ENCODE measurements at places on chromosomes 1 and 21.
A peak's percentile ranks its signal among the peaks of the same experiment; 100 is the strongest.

- DNase-seq, result no peak
Observed at GRCh38 chr21:37548521-37548981, 182.0 kb downstream of the DYRK1A start.

GRCh38 chr1:197917805-197918651 lies 856 bp downstream of the LHX9 start:
- DNase-seq, result no peak

GRCh38 chr1:100811808-100812207 lies 82.8 kb downstream of the EXTL2 start:
- no peak for DNase-seq

DNA sequence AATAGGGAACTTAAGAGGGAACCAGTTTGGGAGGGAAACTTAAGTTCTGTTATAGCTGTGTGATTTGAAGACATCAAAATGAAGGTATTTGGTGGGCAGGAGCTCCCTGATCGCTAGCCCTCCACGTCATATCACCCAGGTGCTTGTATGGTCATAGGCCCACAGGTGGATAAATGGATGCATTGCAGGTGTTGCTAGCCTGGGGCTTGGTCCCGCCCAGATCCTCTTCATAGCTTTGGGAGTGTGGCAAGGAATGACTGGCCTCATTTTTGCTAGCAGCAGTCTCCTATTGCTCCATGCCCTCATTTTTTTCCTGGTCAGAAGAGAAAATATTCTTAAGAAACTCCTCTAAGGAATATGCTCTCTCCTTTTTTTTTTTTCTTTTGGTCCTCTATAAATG lies 11.3 kb downstream of the GNPAT start:
- no peak for DNase-seq

DNA sequence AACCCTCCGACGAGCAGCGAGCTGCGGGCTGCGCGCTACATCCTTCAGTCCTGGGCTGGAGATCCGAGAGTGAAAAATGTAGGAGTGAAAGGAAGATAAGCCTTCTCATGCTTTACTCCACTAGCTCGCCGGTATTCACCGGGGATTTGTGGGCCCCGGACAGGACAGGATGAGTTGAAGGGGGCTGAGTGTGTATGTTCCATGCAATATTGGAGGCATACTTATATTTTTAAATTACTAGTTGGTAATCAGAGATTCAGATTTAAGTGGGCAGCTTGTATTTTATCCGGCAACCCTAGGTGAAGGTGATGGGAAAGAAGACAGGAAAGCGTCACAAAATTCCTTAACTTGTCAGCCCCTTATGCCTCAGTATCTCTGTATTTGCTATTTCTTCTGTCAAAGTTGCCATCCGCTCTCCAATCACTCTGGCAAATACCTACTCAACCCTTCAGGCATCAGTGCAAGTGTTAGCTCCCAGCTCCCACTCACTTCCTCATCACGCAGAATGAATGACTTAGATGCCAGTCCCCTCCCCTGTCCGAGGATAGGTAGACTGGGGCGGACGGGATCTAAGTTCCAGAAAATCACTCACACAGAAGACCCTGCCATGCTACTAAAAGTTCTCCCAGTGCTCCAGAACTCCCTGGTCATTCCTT lies 503 bp upstream of the PIGM start:
- no peak for DNase-seq

GRCh38 chr1:238281418-238281817 lies 390.7 kb upstream of the ZP4 start:
- no peak for DNase-seq

- DNase-seq, result no peak
Observed at GRCh38 chr1:204528241-204528640, 12.0 kb downstream of the MDM4 start.

DNA sequence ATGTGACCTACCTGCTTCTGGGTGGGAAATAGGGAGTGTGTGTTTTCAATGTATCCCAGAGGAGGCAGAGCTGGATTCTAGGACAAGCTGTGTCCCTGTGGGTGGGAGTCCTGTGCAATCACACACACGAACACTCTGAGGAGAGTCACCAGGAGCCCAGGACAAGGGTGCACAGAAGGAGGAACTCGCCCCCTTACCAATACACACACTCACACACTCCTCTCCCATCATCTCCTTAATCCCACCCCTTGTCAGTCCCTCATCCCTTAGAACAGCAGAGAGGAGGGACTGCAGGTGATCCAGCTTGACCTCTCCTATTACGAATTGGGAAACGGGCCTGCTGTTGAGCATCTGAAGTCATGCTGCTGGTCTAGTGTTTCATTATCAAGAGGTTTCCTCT lies 8.5 kb upstream of the MYBPHL start:
- no peak for DNase-seq

GRCh38 chr1:77489910-77490309 lies 192.5 kb downstream of the ZZZ3 start:
- no peak for DNase-seq

- no peak for DNase-seq
Observed at GRCh38 chr1:171346881-171347280, 32.9 kb downstream of the FMO4 start.

DNA sequence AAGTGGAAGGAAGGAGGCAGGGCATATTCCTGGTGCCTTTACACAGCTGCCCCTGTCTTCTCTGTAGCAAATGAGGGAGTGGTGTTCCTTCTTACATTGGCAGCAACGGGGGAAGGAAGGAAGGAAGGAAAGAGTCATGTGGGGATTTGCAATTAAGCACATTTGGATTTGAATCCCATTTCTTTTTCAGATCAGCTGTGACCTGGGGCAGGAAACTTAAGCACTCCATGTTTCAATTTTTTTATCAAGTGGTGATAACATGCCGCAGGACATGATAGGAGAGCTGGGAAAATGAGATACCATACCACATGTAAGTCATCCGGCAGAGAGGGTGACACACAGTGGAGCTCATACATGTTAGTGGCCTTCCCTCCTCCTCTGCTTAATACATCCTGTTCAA lies 186.8 kb downstream of the APP start:
- no peak for DNase-seq

DNA sequence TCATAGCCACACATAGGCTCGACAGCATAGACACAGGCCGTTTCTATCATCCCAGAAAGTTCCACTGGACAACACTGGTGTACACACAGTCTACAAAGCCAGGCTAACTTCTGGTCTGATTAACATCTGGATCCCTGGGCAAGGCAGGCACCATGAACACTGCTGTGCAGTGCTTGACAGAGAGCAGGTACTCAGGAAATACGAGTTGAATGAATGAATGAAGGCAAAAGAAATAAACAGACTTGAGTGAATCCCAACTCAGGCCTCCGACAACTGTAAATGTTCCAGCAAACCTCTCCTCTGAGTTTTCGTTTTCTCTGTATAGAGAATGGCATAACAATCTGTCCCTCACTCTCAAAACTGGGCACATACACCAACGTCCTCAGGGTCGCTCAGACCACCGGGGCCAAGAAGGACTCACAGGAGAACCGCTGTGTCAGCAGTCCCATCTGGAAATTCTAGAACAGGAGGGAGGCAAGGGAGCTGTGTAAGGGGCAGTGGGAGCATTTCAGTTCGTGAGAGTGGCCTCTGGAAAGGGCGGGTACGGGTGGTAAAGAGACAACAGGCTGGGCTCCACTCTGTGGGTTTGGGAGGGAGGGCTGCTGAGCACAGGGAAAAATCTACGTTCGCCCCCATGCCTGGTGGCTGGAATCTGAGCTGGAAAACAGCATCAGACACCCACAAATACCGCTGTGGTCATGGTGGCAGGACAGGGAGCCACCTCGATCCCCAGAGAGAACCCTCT lies 15.1 kb upstream of the ECE1 start:
- no peak for DNase-seq

DNA sequence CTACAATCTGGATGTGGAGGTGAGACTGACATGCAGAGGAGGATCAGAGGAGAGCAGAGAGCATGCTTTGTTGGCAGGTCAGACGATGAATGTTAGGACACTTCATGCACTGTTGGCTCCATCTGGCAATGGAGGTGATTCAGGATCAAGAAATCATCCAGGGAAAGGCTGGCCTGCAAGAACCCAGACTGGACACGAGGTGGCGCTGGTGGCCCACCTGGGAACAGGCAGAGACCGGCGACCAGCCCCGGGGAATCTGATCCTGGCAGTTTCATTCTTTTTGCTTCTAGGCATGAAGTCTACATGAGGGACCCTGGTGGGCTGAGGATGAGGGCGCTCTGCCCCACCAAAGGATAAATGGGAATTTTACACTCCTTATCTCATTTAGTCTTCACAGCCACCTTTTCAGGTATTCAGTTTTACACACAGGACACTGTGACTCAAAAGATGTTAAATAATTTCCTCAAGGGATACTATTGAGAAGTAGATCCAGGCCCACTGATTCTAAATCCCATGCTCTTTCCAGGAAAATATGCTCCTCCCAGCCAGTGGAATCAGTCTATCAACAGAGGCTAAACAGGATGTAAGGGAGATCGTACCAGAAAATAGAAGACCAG lies 26.2 kb upstream of the SCMH1 start:
- DNase-seq, result peak; percentile 85

- DNase-seq, result no peak
Observed at GRCh38 chr1:10735563-10736305, 60.7 kb downstream of the CASZ1 start.

- DNase-seq, result peak; percentile 43
Observed at GRCh38 chr1:42815941-42816584, 859 bp upstream of the ERMAP start.

- DNase-seq, result no peak
Observed at GRCh38 chr1:3093898-3094626, 25.1 kb downstream of the PRDM16 start.

- DNase-seq, result no peak
Observed at GRCh38 chr1:93081716-93082115, 2.6 kb downstream of the MTF2 start.

- no peak for DNase-seq
Observed at GRCh38 chr1:52752484-52752826, 26.2 kb downstream of the ZYG11B start.

GRCh38 chr1:66532798-66533783 lies 862 bp upstream of the SGIP1 start:
- peak; percentile 46 for DNase-seq

DNA sequence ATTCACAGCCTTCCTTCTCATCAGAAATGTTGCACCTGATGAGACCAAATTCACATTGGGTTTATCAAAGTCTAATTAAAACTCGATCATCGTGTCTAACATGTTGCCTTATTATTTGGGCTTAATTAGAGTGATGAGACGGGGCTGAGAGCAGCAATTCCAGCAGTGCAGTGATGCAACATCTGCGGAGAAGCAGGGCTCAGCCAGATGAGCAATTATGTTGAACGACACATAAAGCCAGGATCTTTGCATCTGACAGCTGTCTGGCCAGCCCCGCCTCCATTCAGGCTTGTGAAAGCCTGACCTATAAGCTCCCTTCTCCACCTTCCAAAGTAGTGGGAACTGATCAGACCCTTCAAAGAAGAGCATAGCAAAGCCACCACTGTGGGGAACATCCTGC lies 109.8 kb downstream of the C1orf94 start:
- DNase-seq, result no peak

DNA sequence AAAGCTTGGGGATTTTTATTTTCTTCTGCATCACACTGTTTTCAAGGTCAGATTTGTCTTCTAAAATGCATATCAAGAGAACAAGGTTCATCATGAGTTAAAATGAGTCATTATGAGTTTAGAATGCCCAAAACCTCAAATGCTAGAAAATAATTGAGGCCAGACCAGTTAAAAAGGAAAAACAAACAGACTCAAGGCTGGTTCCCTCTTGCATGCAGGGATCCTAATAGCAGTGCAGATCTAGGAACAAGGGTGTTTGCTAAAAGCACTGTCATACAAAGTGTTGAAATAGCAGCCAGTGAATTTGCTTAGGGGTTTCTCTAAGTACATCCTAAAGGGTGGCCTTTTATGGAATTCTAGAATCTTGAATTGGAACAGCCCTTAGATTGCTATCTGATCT lies 15.3 kb downstream of the BEND5 start:
- DNase-seq, result no peak

DNA sequence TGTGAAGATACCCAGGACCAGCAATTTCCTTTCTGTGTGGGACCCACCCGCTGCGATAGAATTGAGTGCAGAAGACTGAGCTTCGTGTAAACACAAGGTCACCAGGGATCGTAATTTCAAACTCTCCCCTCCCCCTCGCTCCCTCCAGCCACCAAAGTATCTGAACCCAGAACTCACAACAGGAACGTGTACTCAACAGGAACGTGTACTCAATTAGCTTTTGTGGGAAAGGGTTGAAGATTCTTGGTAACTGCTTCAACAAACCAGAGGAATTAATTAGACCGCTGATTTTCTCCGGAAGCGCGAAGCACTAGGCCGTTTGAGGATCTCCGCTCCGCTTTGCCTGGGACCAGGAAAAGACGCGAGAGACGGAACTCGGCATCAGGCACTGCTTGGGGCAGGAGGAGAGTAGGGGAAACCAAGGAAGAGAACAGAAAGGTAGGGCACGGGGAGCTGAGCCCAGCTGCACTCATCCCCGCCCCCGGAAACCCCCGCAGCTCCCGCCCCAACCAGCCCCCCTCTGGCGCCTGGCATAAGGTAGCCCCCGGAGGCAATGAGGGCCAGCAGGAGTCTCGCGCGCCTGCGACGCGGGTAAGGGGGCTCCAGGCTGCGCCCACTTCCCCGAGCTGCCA lies 453 bp downstream of the DRAM2 start:
- DNase-seq, result peak; percentile 39

GRCh38 chr1:3073489-3074296 lies 4.7 kb downstream of the PRDM16 start:
- no peak for DNase-seq

DNA sequence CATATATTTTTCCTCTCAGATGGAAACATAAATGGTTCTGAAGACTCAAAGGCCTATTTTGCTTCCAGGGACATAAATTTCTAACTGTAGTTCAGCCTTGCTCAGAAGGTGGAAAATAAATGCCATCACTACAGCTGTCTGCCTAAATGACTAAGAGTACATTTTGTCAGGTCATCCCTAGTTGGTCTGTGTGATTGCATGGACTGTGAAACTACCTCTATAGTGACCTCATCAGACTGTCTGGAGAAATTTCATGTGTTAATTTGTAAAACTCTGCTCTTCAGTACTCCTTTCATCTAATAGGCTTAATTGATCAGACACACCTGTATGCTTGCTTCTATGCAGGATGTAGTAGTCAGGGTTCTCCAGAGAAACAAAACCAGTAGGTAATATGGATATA lies 886.9 kb downstream of the AMY1C start:
- DNase-seq, result no peak

DNA sequence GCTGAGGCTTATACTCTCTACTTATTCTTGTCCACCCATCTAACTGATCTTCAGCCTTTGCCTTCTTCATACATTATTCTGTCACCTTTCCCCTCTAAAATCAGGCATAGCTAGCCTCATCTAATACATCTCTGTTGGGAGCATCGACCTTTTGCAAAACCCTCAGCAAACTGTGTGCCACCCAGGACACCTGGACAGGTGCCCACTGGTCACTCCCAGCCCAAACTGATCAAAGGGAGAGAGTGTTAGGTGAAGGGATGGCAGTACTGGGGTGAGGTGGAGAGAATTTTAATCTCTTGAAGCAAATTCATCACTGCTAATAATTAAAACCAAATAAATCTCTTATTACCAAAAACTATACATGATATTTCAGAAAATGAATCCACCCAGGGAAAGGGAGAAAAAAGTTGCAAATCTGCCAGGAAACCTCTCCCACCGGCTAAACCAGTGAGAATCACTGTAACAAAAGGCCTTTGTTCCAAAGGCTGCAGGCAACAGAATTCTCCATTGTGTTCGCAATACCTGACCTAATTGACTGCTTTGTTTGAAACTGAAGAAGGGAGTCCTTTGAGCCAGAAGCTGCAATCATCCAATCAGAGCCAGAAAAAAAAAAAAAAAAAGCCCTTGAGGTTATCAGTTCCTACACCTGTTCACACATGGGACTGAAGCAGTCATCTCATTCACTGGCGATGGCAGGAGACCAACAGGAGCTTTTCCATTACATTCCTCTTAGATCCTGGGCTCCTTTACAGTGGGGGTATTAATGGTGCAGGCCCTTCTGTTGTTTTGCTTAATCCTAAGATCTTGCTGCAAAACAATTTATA lies 172.6 kb downstream of the APP start:
- DNase-seq, result peak; percentile 80
